ENCODE measurements at places on chromosomes 7 and 10.

GRCh38 chr10:101297901-101298486 is 56.0 kb upstream of the BTRC start:
- DNase-seq, result no peak

- DNase-seq, result no peak
These were observed 449.8 kb downstream of the DNAJB6 start for GRCh38 chr7:157786375-157787274.

DNA sequence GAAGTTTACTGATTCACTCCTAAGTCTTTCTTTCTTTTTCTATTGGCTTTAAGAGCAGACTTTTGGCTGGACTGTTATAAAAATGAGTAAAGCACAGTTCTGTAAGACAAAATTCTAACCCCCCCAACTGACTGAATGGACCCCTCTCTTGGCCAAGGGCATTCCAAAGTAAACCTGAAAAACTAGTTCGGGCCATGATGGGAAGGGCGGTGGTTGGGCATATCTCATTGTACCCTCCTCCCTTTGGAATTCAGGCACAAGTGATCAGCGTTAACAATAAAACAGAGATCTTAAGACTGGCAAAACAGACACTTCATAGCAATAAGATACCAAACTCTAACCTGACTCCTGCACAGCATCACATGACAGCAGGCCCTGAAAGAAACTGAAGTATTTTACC is 6.1 kb upstream of the KIF20B start:
- no peak for DNase-seq

GRCh38 chr7:107660381-107661080 is at the start of gene SLC26A4:
TSS of gene SLC26A4 (plus strand) at chr7:107660828. CDS start at chr7:107661642, 814 bp downstream.
- DNase-seq, result no peak

DNA sequence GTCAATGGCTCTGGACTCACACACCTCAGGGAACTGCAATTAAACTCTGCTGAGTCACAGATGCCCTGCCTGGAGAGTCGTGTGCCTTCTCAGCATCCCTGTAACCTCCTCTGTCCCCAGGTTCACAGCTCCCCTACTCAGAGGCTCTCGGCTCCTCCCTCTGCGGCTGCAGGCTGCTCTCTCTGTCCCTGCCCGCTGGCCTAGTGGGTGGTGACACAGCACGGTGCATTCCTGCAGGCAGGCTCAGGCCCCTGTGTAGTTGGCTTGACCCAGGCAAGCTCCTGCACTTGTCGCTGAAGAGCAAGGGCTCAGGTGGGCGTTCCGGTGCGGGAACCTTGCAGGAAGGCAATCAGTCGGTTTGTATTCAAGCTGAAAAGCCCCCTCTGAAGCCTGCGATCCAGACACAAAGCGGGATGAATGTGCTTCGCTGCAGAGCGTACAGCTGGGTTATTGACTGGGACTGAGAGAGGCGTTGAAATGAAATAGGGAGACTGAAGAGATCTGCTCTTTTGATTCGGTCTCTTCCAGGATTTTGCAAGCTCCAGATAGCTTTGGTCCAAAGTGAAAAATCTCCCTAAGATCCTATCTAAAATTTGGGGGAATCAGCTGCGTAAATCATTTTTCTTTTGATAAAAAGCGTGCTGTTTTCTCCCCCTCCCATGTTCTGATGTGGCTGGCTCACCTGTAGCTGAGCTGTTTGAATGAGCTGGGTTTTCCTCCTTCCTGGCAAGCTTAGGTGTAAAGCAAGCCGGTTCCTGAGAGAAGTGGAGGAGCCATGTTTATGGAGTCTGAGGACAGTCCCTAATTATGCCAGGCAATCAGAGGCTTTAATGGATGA is 208.7 kb upstream of the PHYHIPL start:
- DNase-seq, result peak; percentile 16

- DNase-seq, result no peak
These were observed 178.3 kb upstream of the KLF14 start for GRCh38 chr7:130912082-130912861.

- DNase-seq, result no peak
These were observed 61.8 kb upstream of the DOCK1 start for GRCh38 chr10:126843299-126843934.

- DNase-seq, result no peak
These were observed 271.5 kb upstream of the ZWINT start for GRCh38 chr10:56632537-56632936.

- no peak for DNase-seq
These were observed 350.7 kb downstream of the ELMO1 start for GRCh38 chr7:37097983-37098382.

DNA sequence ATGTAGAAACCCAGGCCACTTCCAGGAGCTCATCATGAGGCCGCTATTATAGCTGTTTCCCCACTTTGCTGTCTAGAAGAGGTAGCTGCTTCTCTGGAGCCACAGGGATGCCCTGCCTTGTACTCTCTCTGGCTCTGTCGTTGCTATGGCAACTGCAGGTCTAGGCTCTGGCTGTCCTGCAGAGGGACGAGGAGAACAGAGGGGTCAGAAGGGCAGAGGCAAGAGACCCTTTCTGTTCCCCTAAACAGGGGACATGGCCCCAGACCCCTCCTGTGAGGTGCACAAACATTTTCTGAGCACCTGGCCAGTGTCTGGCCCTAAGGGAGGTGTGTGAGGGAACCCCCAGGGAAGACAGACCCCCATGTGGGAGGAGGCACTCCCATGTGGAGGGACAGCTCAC is 31.4 kb downstream of the ITPRIP start:
- no peak for DNase-seq

- no peak for DNase-seq
These were observed 28.5 kb downstream of the NPS start for GRCh38 chr10:127577376-127578258.
